ENCODE measurements at places on chromosomes 12 and 14.
A peak's percentile ranks its signal among the peaks of the same experiment; 100 is the strongest.

DNA sequence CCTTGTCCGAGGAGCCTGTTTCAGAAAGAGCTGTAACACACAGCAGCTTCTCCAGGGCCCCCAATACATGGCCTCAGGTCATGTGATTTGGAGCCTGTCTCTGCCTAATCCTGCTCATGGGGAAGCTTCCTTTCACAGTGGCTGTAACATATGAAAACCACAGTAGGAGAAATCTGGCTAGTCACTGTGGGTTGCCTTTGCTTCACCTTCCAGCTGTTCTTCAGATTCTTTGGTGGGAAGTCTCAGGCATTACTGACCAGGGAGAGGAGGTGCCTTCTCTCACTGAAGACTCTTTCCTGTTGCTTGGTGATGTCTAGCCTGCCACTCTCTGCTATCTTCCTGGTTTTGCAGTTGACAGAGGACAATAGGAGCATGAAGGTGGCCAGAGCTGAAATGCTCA lies 350.6 kb downstream of the DPF3 start:
- DNase-seq, result no peak

DNA sequence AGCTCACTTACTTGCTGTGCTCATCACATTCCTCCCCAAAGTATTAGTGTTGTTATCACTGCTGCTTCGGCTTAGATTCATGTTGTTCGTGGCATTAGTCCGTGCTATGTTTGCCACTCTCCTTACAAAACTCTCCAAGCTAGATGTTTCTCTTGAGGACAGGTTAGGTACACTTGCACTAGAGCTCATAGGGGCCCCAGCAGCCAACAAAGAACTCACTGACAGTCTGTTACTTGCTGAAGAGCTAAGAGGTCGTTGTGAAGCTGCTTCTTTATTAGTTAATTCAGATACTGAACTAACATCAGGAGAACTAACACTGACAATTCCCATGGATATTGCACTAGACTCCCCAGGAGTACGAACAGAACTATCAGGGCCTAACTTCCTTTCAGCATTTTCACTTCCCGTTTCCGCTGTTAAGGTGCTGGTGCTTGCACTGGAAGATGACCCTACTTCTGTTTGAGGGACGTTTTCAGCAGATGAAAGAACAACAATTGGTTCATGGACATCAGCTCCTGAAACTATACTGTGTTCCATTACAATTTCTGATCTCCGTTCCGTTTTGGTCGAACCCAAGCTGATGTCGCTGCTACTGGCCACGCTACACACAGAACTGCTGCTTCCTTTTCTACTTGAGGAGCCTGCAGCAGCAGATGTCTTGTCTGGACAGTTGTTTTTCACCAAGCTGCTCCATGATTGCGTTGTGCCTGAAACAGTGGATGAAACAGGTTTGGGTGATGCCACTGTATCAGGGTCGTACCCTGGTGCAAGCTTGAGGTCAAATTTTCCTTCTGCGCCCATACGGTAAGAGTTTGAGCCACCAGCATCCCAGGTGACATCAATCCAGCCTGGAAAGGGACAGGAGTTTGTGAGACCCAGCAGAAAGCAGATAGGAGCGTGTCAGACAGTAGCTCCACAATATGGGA lies 78.7 kb downstream of the HECTD1 start:
- DNase-seq, result no peak

DNA sequence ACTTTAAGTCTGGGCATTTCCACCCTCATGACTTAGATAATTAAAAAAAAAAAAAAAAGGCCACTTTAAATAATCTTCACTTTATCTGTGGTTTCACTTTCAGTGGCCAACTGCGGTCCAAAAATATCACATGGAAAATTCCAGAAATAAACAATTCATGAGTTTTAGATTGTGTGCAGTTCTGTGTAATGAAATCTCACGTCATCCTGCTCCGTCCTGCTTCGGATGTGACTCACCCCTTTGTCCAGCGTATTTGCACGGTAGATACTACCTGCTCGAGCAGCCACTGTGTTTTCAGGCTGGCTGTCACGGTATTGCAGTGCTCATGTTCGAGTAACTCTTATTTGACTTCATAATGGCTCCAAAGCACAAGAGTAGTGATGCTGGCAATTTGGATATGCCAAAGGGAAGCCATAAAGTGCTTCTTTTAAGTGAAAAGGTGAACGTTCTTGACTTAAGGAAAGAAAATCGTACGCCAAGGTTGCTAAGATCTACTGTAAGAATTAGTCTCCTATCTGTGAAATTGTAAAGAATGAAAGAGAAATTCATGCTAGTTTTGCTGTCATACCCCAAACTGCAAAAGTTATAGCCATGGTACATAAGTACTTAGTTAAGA lies 2.4 kb downstream of the E2F7 start:
- DNase-seq, result peak; percentile 70

- DNase-seq, result no peak
Observed at GRCh38 chr12:2244013-2244861, 191.4 kb downstream of the CACNA1C start.

DNA sequence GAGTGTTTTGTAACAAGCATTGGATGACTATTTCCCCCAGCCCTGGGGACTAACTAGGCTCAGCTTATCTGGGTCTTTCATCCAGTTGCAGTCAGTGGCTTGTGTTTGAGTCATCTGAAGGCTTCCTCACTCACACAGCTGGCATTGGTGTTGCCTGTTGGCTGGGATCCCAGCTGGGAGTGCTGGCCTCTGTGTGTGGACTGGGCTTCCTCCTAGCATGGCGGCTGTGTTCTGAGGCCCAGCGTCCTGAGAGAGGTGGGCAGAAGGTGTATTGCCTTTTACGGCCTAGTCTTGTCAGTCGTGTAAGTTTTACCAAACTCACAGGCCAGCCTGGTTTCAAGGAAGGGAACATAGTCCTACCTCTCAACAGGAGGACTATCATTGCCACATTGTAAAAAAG lies 28.3 kb upstream of the PPP2R5C start:
- DNase-seq, result no peak

DNA sequence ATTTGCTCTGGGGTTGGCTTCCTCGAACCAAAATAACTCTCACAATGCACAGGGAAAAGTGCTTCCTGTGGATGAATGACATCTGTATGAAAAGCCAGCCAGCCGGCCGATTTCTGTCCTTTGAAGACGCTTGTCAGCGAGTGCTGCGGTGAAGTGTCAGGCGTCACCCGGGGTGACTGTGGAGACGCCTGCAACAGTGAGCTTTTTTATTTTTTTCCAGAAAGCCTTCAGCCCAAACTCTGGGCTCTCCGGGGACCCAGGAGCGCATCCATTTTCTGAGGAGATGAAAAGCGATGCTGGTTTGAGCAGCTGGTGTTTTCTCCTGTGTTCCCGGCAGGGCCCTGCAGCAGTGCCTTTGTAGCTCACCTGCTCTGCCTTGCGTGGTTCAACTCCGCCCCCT lies 147.9 kb upstream of the MYL2 start:
- no peak for DNase-seq

GRCh38 chr12:6420364-6420763 lies 24.4 kb upstream of the CD27 start:
- DNase-seq, result no peak

DNA sequence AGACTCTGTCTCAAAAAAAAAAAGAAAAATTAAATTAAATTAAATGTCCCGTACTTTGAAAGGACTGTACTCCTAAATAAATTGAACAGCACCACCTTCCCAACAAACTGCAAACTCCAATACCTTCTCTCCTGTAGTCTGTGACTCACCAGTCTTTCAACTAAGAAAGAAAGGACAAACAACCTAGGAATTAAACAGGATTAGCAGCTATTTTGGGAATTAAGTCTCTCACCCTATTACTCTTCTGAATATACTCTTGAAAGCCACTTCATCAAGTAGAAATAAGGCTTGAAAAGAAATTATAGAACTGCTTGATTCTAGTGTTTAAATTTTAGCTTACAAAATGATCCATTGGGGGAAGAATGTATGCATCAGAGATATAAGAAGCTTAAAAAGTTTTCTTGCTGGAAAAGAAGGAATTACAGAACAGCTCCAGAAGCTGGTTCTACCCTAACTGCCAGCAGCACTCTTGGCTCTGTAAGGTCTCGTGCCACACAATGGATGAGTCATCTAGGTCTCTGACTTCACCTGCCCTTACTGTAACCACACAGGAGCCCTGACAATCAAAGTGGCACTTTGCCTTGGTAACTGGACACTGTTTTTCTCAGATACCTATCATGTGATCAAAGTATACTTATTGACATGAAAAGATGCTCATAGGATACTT lies 57.0 kb upstream of the CERS5 start:
- DNase-seq, result peak; percentile 49

GRCh38 chr12:131402781-131403396 lies 308.0 kb upstream of the SFSWAP start:
- no peak for DNase-seq

GRCh38 chr14:22311636-22312035 lies 277.4 kb downstream of the DAD1 start:
- DNase-seq, result no peak

DNA sequence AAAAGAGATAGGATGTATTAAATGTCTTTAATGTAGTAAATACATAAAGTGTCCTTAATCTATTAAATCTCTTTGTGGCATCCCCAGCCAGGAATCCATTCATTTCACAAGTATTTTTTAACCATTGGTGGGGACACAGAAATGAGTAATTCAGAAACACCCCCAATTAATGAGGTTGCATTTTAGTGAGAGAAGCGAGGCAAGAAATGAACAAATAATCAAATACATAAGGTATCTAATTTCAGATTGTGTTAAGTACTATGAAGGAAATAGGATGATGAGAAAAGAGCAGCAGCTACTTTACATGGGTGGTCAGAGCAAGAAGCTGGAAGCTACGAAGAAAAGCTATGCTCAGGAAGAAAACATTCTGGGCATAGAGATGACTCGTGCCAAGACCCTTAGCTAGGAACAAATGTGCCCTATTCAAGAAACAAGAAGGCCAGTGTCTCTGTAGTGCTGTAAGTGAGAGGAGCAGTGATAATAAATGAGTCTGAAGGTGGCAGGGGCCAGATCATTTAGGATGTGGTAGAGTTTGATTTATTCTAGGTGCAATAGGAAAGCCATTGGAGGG lies 60.5 kb upstream of the IGF1 start:
- no peak for DNase-seq

DNA sequence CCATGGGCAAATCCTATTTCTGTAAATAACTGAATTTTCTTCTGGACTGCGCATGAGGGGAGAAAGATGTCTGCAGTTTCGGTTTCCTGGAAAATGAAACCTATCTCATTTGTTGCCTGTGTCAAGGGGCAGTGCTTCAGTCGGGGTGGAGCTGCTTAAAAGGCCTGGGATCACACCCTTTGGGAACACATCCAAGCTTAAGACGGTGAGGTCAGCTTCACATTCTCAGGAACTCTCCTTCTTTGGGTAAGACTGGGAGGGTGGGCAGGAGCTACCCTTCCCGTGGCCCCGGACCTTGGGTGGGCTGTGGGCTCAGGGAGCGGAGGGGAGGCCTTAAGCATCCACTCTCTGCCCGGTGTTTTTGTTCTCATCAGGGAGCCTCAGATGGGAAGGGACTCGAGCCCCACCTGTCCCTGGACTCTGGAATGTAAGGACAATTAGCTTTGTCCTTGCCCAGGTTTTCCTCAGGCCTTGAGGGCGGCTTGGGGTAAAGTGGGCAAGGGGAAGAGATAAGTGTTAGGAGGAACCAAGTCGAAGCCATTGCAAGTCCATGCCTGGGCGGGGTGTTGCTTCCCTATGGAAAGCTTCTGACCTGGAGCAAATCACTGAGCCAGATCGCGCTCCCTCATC lies at the start of gene IFI27:
TSS of gene IFI27 (plus strand) at position 185 of the 630 bp plus-strand sequence.
- DNase-seq, result no peak

- no peak for DNase-seq
Observed at GRCh38 chr12:59345406-59345805, 250.4 kb upstream of the SLC16A7 start.

DNA sequence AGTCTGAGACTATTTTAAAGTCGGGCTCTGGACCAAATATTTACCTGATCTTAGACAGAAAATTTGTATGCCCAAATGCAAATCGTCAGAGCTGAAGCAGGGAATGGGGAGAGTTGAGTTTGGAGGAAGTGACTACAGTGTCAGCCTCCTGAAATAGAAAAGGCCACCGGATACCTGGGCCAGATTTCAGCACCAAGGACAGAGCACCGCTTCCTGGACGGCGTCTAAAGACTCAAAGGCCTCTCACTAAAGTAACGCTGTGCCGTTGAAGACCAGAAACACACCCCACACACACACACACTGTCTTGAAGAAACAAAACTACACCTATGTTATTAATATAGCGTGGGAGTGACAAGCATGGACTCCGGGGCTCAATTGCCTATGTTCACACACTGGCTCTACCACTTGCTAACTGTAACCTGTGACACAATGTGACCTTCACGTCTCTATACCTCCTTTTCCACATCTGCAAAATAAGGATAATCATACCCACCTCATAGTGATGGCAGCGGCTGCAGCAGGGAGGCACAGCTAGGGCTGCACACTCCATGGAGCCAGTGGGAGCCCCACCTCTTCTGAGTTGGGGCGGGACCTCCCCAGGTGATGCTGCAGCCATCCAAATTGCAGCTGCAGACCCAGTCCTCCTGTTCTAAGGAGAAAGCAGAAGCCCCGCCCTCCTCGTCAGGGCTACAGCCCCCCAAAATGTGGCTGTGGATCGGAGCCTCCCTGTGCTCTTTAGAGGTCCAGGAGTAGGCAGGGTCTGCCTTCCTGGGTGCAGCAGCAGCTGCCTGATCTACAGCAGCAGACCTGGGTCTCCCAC lies 35.6 kb downstream of the KRT76 start:
- DNase-seq, result peak; percentile 62

GRCh38 chr12:108664338-108665258 lies 30.9 kb upstream of the SELPLG start:
- DNase-seq, result peak; percentile 75

- DNase-seq, result no peak
Observed at GRCh38 chr14:60133487-60133886, 31.7 kb downstream of the DHRS7 start.

DNA sequence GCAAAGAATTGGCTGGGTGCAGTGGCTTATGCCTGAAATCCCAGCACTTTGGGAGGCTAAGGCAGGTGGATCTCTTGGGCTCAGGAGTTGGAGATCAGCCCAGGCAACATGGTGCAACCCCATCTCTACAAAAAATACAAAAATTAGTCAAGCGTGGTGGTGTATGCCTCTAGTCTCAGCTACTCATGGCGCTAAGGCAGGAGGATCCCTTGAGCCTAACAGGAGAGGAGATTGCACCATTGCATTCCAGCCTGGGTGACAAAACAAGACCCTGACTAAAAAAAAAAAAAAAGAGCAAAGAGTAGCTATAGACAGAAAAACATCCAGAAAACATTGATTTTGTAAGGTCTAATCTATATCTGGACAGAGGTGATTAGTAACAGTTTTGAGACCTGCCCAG lies 25.0 kb downstream of the KIF21A start:
- no peak for DNase-seq

Data from GM13977 (cell line).